Effector memory CD8-positive, alpha-beta T cell (primary cell): ENCODE measurements at places on chromosomes 4 and X.

DNA sequence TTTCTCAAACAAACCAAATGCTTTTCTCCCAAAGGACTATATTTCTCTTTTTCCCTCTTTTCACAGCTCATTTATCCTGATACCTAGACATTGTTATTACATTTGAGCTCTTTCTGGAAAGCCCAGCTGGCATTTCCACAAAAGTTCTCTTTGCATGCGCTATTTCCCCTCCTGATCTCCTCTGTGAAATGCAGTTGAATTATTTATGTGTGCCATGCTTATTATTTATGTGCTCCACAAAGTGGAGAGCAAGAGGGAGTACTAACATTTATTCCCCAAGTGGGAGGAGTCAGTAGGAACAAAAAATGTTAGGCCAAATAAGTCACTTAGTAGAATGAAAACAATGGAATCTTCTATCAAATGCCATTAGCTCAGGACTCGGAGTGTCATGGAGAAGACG lies 626.6 kb upstream of the IGFBP7 start:
- no peak for DNase-seq

DNA sequence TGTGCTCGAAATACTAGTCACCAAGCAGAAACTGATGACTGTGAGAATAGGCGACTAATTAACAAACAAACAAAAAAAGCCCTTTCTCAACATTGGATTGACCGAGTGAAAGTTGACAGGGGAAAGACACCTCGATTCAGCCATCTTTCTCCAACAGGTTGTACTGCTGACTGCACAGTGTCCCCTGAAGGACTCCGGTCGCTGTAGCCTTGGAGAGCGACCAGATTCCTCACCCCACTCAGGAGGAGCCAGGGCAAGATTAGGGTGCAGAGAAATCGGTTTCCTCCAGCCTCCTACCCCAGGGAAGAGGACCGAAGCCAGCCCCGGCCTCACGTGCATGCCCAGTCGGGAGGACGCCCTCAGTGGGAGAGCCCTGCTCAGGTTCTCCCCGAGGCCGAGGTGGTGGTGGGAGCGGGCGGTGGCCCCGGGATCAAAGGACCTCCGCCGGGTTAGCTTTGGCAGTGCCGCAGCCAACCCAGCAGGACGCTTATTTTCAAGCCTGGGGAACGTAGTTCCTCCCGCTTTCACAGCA lies 1.1 kb upstream of the RAP1GDS1 start:
- DNase-seq, result peak; percentile 1

DNA sequence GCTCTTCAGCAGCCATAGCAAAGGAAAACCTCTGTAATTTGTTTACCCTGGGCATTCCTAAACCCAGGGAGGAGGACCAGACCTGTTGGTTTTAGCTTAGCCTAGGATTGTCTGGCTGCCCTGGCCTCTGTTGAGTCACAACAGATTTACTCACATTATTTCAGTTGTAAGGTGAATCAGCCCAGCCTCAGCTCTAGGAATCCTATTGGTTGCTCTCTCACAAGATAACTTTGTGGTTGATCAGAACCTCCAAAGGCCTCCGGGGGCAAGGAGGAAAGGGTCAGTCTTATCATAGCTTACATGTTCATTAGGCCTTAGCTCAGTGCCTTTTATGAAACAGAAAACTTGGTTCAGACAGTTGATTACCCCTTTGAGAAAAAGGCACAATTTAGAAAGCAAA lies 41.0 kb downstream of the PDK3 start:
- no peak for DNase-seq

- DNase-seq, result no peak
These were observed 295.2 kb downstream of the ANKRD50 start for GRCh38 chr4:124417371-124417770.

GRCh38 chr4:11439836-11440235 lies 11.1 kb upstream of the HS3ST1 start:
- DNase-seq, result no peak
